ENCODE measurements at places on chromosomes 12 and 14.

GRCh38 chr12:26054383-26054782 is 70.5 kb downstream of the BHLHE41 start:
- DNase-seq: no peak

GRCh38 chr12:81208187-81208911 is 130.5 kb downstream of the ACSS3 start:
- no peak for DNase-seq

GRCh38 chr12:16238661-16239060 is 38.8 kb downstream of the SLC15A5 start:
- no peak for DNase-seq

DNA sequence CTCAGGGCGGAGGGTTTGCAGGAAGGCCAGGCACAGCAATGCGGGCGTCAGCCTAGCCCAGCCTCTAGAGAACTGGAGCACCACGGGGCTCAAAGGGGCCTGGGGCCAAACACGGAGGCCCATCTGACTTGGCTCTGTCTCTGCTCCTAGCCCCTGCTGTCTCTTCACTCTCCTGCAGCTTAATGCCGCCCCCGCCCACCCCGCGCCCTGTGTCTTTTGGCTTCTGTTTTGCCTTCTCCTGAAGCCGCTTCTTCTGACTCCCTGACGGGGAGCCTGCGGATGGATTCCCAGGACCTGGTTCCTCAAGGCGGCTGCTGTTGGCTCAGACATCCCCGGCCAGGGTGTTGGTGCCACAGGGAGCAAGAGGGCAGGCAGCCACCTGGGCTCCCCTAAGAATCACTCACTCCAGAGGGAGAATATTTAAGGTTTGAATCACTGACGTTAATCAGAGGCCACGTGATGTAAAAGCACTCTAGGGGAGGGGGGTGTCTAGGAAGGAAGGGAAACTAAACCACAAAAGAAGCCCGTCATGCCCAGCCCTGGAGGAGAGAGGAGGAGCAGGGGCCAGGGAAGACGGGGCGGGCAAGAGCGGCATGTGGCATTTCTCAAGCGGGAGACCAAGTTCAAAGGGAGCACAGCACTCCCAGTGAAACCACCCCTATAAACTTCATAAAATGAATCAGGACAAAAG is 36.9 kb upstream of the PRMT8 start:
- no peak for DNase-seq

DNA sequence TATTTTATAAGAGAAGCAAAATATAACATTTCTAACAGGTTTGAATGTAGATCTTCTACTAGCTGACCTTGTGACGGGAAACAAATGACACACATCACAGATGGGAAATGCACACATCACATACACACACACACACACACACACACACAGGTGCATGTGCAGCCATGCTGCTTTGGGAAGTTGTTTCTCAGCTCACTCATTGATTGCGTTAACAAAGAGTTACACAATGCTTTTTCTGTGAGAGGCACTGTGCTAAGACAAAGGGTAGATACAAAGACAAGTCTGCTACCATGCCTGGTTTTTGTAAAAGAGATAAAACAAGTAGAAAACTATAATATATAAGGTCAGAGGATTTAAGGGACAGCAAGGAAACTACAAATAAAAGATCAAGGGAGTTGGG is 1.3 kb upstream of the NR1H4 start:
- DNase-seq: no peak

- DNase-seq: no peak
These were observed 80.8 kb upstream of the C12orf71 start for GRCh38 chr12:27163048-27163715.

DNA sequence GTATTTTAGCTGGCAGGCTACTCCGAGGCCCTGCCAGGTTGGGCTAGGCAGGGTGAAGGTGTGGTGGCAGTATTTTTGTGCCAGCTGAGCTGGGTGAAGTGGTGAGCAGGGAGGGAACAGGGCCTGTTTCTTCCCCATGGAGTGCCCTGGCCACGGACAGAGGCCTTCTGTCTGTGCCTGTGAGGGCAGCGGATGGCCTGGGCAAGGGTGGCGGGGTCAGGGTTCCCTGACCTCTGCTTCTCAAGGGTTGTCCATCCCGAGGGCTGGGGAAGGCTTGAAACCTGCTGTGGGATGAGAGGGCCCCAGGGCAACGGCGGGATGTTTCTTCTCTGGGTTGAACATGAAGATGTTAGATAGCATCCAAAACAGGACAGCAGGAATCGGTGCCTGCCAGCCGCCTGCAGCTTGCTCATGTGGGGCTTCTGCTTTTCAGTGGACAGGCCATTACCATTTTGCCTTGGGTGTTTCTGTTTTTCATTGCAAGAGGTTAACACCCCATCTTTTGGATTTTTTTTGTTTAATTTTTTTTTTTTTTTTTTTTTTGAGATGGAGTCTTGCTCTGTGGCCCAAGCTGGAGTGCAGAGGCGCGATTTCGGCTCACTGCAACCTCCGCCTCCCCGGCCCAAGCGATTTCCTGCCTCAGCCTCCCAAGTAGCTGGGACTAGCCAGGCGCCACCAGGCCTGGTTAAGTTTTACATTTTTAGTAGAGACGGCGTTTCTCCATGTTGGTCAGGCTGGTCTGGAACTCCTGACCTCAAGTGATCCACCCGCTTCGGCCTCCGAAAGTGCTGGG is 3.3 kb downstream of the MTA1 start:
- no peak for DNase-seq

GRCh38 chr12:97650242-97650641 is 187.6 kb downstream of the RMST start:
- DNase-seq: no peak

DNA sequence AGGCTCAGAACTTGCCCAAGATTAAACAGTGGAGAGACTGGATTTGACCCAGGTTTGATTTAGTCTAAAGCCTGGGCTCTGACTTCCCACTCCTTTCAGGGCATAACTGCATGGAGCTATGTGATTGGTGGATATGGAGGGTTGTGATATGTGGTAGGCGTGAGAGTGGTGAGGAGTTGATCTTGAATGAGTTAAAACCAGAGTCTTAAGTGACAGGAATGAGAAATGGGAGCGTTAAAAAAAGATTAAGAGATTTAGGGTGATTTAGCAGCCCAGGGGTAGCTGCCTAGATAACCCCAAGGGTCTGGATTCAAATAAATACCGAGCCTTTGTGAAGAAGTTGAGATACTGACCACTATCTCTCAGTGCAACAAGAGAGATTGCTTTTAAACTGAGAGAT is 8.4 kb downstream of the SYNDIG1L start:
- no peak for DNase-seq

DNA sequence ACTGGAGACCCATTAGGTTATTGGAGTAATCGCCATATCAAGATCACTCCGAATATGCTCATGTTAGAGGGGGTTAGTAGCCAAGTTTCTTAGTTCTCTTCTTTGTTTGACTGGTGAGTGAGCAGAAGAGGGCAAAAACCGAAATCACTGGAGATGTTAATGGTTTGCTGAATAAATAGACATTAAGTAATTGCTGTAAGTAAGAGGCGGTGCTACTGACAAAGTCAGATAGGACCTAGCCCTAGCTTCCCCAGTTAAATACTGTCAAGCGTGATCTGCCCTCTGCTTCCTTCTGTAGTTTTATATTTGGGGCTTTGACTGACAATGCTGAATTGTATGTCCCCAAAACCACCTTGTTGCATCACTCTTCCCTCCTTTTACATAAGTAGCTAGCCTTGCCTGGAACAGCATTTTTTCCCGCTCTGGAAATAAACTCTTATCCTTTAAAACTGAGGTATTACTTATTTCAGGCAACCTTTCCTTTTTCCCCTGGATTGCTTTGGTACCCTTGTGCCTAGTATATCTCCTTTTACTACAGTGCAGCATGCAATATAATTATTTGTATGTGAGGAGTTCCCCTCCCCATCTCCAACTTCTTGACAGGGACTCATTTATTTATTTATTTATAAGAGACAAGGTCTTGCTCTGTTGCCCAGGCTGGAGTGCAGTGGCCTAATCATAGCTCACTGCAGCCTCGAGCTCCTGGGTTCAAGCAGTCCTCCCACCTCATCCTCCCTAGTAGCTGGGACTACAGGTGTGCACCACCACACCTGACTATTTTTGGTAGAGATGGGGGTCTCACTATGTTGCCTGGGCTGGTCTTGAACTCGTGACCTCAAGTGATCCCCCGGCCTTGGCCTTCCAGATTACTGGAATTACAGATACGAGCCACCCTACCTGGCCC is 1.4 kb downstream of the SNRPF start:
- DNase-seq: no peak

- no peak for DNase-seq
These were observed 241.6 kb upstream of the NPAS3 start for GRCh38 chr14:32697114-32697513.

- no peak for DNase-seq
These were observed 171.7 kb downstream of the MYRFL start for GRCh38 chr12:69996722-69997121.

DNA sequence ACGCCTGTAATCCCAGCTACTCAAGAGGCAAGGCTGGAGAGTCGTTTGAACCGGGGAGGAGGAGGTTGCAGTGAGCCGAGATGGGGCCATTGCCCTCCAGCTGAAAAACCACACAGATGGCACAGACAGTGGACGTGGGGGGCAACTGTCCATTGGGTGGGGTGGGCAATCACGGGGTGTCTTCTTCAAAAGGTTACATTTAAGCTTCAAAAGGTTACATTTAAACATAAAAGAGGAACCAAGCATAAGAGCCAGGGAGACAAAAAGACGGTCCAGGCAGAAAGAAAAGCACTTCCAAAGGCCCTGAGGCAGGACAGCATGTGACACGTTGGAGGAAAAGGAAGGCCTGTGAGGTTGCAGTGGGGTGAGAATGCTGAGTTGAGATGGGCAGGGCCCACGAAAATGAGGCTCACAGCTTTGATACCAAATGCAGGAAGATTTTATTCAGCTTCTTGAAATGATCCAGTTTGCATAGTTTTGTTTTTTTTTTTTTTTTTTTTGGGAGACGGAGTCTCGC is 10.7 kb downstream of the SCARB1 start:
- no peak for DNase-seq

GRCh38 chr12:82412246-82412645 is 53.9 kb downstream of the METTL25 start:
- DNase-seq: no peak

GRCh38 chr12:128844031-128844635 is 9.1 kb upstream of the GLT1D1 start:
- no peak for DNase-seq

DNA sequence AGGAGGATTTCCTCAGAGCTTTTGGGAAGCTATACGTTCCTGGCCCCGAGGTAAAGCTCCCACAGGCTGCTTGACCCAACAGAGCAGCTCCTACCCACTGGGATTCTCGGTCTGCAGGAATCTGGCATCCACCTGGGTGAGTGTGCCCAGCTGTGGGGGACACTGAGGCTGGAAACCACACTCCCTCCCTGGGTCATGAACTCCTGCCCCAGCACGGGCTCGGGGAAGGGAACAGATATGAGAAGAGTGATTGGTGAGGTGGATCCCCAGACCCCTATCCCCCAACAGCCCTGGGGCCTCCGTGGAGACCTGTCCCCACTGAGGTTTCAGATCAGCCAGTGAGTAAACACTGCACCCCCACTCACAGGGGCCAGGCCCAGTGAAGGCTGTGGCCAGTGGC is 3.3 kb downstream of the FAIM2 start:
- DNase-seq: no peak

DNA sequence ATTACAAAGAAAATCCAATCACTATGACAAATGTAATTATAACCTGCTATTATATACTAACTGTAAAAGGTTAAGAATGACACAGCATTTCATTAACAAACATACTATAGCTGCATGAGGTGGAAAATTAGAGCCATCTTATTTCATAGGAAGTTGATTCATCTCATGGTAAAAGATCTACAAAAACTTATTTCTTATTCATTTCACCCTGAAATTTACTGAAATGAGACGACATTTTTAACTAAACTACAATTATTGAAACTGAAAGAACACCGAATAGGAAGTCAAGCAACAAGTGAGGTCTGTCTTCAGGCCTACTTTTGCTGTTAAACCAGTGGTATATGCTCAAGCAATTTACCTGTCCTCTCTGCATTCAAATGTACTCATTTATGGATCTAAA is 87.2 kb downstream of the CEP83 start:
- no peak for DNase-seq

DNA sequence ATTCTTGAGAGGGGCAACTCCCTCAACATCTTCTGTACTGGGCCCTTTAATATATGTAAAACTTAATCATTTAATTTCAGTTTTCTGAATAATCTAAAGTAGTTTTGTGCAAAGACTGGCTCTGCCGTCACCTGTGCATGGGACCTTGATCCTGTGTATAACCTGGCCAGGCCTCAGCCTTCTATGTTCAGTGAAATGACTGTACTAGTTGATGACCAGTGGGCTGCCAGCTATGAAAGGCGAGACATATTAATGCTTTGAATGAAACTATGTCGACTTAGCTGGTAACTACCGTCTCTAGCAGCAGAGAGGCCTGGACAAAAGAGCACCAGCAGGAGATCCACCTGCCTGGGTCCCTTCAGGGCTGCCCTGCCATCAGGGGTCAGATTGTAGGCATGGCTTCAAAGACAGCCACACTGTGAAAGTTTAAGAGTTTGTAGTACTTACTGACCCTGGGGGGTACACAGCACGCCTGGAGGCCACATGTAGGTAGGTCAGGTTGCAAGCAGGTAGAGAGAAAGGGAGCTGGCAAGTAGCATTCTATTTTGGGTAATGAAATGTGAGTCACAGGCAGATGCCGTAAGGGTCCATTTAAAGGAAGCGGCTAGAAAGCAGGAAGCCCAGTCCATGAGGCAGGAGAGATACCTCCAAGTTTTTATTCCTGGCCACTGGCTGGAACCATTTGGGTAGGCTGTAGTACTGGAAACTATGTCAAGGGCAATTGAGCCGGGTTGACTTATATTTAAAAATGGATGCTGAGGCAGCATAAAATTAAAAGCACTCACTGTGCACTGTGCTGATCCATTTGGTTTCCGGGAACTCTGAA is 77.2 kb downstream of the BHLHE41 start:
- DNase-seq: no peak

DNA sequence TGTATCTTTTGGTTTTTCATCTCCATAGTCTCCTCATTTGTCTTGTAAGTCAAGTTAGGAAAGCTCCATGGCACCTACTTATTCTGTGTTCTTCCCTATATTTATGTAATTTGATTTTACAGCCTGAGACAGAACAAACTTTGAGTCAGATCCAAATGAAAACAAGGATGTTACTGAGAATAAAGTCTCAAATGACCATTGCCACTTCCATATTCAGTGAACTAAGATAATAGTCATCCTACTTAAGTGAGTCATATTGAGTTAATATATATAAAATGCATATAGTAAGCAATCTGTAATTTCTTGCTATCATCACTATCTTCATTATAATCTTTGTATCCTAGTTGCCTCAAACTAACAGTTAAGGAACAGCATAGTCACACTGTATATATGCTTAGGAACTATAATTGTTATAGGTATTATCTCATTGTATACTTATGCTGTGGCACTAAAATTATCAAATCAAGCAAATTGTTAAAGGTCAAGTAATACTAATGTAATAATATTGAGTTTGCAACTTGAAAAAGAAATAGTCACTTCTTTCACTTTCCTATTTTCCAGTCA is 30.8 kb downstream of the TMTC3 start:
- no peak for DNase-seq

GRCh38 chr14:52348279-52348678 is 34.2 kb downstream of the PTGER2 start:
- no peak for DNase-seq
